ENCODE measurements at places on chromosomes 2 and 18.

DNA sequence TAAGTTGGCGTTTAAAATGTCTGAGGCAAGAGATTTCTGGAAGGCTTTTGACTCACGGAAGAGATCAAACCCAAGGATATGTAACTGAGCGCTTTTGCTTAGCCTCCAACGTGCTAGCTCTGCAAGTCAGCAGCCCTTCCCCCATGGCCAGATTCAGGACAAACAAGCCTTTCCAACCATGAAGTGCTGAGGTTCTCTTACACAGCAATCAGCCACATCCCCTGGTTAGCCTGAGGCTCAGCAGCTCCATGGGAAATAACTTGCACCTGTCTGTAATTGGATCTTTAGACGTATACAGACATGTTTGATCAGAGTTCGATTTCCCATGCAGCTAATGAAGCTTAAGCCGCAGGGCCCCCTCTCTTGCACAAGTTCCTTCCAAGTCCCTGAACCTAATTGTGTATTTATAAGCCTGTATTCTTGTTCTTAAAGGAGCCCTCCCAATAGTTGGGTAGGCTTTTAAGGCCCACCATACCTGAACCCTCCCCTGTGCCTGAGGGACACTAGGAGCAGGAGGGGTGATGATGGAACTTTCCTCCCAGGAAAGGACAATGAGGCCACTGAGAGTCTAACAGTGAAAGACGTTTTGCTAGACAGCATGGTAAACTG, 2.1 kb upstream of the TMEM131 start:
- DNase-seq, result no peak

GRCh38 chr2:170237572-170238120, 59.7 kb downstream of the MYO3B start:
- no peak for DNase-seq

DNA sequence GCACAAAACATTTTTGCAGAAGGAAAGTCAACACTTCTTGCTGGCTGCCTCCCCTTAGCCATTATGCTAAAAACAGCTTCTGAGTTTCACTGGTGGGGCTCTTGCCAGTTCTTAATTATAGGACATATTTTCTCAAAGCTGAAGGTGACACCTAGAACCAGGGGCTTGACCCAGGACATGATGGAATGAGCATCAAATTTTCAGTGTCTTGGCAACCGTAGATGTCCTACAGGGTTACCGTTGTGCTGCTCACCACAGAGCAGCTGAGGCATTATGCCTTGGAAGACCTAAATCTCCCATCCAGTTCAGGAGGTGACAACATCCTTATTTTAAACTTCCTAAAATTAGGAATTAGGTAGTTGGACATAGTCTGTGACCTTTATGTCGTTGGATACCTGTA, 46.7 kb downstream of the TMEM185B start:
- DNase-seq, result no peak

- DNase-seq, result no peak
These were observed 1.0 kb upstream of the GMPPA start for GRCh38 chr2:219497495-219498279.

- DNase-seq, result no peak
These were observed 18.9 kb upstream of the IL1R2 start for GRCh38 chr2:101972621-101973434.

DNA sequence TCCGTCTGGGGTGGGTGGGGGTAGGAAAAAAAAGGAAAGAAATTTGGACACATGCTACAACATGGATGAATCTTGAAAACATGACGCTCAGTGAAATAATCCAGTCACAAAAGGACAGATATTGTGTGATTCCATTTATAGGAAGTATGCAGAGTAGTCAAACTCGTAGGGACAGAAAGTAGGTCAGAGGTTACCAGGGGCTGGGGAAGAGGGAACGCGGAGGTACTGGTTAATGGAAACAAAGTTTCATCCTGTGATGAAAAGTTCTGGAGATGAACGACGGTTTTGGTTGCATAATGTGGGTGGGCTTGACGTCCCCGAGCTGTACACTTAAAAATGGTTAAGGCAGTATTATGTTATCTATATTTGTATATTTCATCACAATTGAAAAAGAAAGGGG, 4.5 kb upstream of the SFTPB start:
- no peak for DNase-seq

DNA sequence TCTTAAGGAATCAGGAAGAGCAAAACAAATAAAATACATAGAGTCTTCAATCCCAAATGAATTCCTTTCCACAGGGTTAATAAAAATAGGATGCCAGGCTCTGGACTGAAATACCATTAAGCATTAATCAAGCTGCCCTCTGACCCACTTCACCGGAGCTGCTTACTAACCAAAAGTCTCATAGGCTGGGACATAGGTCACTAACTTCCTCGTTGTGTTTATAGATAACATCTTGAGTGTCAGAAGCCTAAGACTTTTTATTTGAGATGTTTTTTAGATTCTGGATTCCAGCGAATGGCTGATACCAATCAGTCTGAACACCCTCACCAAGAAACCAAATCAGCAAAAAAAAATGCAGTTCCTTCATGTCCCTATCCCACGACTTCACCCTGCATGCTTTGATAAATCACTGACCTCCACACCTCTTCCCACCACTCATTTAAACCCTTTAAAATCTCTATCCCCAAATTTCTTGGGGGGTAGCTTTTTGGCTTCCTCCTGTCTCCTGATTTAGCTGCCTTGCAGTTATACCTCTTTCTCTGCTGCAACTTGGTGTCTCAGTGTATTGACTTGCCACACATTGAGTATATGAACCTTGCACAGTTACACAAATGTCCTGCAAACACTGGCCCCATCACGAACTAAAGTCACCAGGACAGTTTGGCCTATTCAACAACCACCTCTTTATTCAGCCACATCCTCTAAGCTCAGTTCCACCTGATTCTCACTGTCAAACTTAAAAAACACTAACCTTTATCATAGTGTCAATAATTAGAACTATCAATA, 399.3 kb downstream of the METTL4 start:
- DNase-seq, result no peak

GRCh38 chr2:60947056-60947455, 65.7 kb downstream of the REL start:
- DNase-seq, result no peak

DNA sequence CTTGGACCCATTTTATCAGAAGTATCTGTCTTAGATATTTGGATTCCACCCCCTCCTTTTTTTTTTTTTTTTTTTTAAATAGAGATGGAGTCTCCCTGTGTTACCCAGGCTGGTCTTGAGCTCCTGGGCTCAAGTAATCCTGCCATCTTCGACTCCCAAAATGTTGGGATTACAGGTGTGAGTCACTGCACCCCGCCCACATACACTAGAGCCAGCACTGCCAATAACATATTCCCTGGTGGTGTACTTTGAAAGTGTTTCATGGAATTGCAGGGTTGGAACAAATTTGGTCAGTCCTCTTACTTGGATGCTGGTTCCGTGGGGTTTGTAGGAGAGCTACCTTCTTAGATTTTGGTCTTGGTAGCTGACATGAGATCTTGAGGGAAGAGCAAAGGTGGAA, 15.0 kb downstream of the PDCL3 start:
- no peak for DNase-seq

DNA sequence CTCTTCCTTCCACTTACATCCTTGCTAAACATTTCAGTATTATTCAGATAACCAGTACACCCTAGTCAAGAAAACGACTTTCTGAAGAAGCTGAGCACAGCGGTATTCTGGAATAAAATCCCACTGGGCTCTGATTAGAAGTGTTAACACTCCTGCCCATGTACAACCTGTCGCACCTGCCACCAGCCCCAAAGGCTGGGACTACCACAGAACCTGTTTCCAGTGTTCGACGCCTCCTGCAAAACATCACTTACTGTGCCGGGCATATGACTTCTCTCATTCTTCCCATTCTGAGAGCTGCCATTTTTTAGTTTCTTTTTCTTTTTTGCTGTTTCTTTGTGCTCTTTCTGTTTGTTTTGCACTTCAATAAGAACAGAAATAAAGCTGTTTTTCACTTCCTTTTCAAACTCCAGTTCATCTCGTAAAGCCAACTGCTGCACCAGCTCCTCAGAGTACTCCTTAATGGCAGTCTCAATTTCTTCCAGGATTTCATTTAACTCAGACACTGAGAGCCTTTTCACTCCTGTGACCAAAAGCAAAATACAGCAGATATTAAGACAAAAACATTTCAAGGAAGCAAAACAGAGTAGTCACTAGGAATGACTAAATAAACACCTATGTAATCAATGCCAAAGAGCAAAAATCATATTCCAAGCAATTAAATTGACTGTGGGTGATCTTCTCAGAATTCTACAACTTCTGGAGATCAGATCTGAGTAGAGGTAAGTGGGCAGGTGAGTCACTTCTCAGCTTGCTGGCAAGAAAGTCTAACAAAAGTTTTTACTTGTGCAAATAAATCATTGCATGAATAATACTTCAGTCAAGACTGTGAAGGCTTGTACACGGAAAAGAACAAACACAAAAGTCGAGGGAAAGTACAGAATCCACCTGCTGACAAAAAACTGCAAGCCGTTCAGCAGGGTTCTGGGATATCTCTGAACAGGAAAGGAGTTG, 19.3 kb downstream of the FEZ2 start:
- peak; percentile 6 for DNase-seq

DNA sequence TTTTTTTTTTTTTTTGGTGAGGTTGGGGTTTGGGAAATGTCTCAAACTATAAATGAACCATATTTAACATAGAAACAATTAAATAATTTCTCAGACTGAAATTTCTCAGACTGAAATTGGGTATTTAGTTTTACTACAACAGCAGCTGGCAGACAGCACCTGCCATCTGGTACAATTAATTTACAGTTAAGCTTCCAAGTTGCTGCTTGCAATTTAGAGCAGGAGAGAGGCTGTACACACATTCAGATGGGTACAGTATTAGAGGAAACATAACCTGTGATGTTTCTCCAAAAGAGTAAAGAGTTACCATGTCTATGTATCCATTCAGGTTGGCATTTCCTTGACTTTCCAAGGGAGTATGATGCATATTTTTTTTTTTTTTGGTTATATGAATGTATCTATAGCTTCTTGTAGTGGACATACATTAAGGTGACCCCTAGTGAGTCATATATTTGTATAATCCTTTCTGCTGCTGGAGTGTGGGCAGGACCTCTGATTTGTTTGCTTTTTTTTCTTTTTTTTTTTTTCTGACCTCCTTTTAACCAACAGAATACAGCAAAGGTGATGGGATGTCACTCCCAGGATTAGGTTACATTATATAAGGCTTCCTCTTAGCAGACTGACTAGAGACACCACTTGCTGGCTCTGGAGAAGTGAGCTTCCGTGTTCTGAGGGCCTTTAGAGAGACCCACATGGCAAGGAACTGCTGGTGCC, 201.7 kb downstream of the PTH2R start:
- no peak for DNase-seq

- DNase-seq, result no peak
These were observed 357.9 kb downstream of the PLCL1 start for GRCh38 chr2:198162276-198162675.

DNA sequence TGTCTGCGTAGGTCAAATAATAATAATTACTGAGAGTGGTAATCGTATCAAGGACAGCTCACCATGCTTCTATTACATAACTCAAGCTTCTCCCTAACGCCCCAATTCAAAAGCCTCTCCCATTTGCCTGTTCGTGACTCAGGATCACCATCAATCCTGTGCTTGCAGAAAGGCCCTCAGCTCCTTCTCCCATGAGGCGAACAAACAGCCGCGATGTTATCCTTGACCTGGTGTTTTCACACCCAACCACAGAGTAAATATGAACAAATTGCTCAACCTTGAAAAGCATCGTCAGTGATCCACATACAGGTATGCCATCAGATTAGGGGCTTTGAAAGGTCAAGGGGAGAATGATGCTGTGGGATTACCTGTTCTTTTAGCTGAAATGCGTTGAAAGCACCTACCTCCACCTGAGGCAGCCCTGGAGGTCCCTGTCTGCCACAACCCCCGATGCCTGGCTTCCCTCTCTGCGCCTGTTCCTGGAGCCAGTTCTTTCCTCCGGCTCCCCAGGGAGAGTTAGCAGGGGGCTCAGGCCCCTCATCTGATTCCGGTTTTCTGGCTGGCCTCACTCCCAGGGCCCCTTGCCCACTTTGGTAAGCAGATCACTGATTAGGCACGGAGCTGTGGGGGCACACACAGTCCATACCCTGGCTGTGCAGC, 39.1 kb upstream of the ODC1 start:
- DNase-seq, result no peak

DNA sequence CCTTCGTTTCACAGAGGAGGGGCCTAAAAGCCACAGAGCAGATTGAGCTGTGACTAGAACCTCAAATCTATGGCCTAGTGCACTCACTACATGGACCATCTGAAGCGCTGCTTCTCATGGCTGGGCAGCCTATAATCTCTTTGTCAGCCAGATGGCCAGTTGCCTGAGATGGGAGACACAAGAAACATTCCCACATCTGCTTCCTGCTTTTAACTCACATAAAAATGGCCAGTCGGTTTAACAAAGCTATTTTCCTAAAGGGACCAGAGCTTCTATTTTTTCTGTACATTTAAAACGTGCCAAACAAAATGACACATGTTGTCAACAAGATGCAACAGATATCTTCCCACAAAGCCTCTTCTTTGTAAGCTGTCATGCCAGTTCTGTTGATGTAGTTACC, 173.8 kb downstream of the GFPT1 start:
- DNase-seq, result no peak

DNA sequence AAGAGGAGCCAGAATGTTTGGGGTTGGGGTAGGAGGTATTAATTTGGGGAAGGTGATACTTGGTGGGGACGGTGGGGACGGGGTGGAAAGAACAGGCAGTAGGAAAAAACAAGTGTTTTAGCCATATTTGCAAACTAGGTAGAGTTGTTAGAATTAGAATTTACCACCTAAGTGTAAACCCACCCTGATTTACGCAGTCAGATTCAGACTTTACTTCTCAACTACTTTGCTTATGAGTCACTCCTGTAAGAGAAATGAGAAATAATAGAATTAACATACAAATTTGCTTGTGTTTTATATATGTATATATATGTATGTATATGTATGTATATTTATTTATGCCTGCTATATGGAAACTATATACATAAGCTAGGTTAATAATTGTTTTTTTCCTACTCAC, 1168.2 kb upstream of the ZEB2 start:
- no peak for DNase-seq

DNA sequence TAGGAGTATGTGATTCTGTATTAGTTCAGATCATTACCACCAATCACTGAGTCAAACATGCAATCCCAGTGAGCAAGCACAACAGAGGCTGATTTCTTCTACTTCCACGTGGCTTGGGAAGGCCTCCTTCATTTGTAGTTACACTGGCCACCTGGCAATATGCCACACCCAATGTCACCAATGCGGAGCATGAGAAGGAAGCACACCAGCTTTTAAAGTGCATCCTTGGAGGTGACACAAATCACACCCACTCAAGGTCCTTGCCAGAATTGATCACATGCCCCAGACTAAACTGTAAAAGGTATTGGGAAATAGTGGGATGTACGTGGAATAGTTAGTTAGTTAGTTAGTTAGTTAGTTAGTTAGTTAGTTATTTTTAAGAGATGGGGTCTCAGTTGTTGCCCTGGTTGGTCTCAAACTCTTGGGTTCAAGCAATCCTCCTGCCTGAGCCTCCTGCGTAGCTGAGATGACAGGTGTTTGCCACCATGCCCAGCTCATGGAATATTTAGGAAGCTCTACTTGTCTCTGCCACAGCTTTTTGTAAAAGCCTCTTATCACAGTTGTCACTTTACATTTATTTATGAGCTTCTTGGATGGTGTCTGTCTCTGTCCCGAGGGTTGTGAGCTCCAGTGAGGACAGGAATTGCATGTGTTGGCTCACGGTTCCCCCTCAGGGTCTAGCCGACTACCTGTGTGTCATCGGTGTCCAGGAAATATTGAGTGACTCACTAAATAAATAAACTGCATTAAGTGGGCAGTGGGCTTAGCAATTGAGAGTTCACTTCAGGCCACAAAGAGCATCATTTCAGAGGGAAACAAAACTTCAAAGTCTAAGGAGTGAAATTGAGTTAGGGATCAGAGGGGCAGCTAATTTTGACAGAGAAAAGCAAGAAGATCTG, 28.1 kb upstream of the CAB39 start:
- no peak for DNase-seq
